ENCODE measurements at places on chromosomes 3 and 15. TPM values are rescaled to one million over a fixed set of nuclear protein-coding genes. Genes with fewer than 3 reads are reported as not detected.

GRCh38 chr15:63063164-63063756 is 20.7 kb downstream of the TPM1 start:
- no peak for DNase-seq

- no peak for DNase-seq
Observed at GRCh38 chr3:49153349-49153912, 12.7 kb downstream of the CCDC71 start.

DNA sequence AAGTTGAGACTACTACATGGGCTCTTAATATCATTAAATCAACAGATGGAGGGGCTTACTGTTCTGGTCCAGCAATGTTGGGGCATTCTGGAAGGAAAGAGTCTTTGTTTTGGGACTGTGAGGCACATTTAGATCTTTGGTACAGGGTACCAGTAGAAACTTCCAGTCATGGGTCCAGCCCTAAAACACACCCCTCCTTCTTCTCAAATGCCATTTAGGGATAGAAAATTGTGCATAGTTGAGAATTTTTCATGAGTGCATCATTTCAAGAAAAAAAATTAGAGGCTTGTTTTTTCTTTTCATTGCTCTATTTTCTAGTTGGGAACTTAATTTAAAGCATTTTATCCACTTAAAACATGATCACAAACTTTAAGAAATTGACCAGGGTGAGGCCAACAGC is 4.1 kb upstream of the RTP1 start:
- no peak for DNase-seq

- no peak for DNase-seq
Observed at GRCh38 chr15:71341811-71342550, 226.7 kb downstream of the THSD4 start.

GRCh38 chr3:46429671-46430070 is 22.6 kb downstream of the CCRL2 start:
- DNase-seq, result no peak

DNA sequence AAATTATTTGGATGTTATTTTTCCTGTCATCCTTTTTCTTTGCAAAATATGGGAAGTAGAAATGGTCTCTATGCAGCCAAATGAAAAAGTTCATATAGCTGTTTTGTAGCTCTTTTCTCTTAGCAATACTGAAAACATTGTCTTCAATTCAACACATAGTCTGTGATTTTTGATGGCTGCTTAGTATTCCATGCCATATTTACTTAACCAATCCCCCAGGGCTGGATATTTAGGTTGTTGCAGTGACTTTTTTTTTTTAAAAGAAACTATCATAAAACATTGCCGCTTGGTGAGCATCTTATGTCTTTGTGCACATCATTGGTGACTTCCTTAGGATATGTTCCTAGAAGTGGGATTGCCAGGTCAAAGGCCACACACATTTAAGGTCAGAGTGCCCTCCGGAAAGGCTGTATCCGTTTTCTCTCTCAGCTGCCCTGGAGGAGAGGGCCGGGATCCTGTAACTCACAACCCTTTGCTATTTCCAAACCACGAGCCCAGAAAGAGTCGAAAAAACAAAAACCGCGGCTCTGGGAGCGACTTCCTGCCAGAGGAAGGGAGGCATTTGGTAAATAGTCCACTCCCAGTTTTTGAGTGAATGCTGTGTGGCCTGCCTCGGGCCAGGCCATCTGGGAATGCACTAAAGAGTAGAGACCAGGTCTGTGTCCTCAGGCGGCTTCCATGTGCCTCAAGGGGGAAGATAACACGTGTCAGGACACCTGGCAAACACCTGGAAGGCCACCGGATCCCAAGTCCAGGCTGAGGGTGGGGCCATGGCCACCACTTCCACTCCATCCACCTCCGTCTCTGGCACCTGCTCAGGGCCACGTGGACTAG is 41.9 kb downstream of the SMAD6 start:
- no peak for DNase-seq

DNA sequence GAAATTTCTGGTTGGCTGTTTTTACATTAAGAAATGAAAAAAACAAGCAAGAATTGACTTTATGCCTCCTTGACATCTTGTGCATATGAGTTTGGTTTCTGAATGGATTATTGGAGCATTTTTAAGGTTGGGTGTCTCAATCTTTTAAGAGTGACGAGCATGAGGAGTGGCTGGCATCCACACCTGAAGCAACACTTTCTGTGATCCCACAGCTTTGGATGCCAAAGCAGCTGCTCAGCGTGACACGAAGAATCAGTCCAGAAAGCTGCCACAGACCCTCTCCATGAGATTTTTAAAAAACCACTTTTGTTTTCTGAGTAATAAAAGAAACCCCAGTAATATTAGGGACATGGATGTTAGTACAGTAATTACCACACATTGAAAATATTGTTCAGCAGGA is 154.5 kb downstream of the KLF13 start:
- DNase-seq, result no peak

DNA sequence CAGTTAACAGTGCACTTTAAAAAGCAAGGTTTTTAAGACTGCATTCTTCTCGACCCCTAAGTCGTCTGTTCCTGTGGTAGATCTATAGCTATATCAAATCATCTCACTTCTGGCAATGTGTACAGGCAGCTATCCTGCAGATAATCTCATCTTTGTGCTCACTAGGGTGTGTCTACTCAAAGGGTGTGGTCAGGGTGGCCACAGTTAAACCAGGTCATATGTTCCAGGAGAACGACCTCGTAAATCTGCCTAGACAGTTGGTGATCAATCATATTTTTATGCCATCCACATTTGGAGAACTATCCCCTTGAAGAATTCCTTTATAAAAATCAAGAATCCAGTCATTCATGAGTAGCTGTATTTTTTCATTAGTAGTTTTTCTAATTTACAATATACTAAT is 3.0 kb downstream of the VEPH1 start:
- DNase-seq, result peak; percentile 67

The POC1A gene
- 28.8 TPM for total RNA-seq

All from PC-9 (cell line).